Motor neuron (in vitro differentiated cells): ENCODE measurements at places on chromosomes 3 and 15. TPM values are rescaled to one million over a fixed set of nuclear protein-coding genes. Genes with fewer than 3 reads are reported as not detected.

PSTPIP1 gene
- total RNA-seq, result 0.38 TPM in 1 of 2 replicates, not detected in the other

POLR2H gene
- total RNA-seq, result 97.4 and 107 TPM in 2 replicates

FAM81A gene
- 3.4 and 4.0 TPM in 2 replicates for total RNA-seq

WDR93 gene
- total RNA-seq, result 2.2 and 2.6 TPM in 2 replicates

P2RY12 gene
- total RNA-seq, result 1.3 and 4.2 TPM in 2 replicates

SOX2 gene
- total RNA-seq, result 1.1 TPM in 1 of 2 replicates, not detected in the other

CP gene
- 0.58 and 1.9 TPM in 2 replicates for total RNA-seq

WDR72 gene
- total RNA-seq, result 7.9 and 10.2 TPM in 2 replicates

LMAN1L gene
- total RNA-seq, result 0.16 and 0.69 TPM in 2 replicates

TM4SF1 gene
- total RNA-seq, result not detected in 2 replicates

ERICH6 gene
- 0.22 and 0.25 TPM in 2 replicates for total RNA-seq

FOXB1 gene
- 12.2 and 12.8 TPM in 2 replicates for total RNA-seq

CFAP91 gene
- total RNA-seq, result 19.7 and 26.0 TPM in 2 replicates

SLC28A2 gene
- total RNA-seq, result 0.33 and 0.63 TPM in 2 replicates

TP63 gene
- 0.47 and 0.53 TPM in 2 replicates for total RNA-seq
